ENCODE measurements at places on chromosomes 7 and 10. TPM values are rescaled to one million over a fixed set of nuclear protein-coding genes. Genes with fewer than 3 reads are reported as not detected.

Gene SPDYE8
- total RNA-seq: not detected

Gene TMEM72
- total RNA-seq: not detected

Gene CLRN3
- total RNA-seq: 0.33 TPM

Gene NOS3
- total RNA-seq: 5.4 TPM

Gene OR9A4
- 0.25 TPM for total RNA-seq

Gene TACR2
- not detected for total RNA-seq

Gene MBL2
- 222 TPM for total RNA-seq

Gene OR2A1
- total RNA-seq: not detected

- H3K4me3 ChIP-seq: no peak overlapping the region
- no peak overlapping the region for H3K27ac ChIP-seq
- no peak for DNase-seq
- no peaks in the 10 kb centered on the region for H3K27me3 ChIP-seq
- no peaks in the 10 kb centered on the region for H3K4me1 ChIP-seq
Measured at GRCh38 chr10:13189961-13190360, 28.6 kb downstream of the MCM10 start.

- H3K4me3 ChIP-seq: no peak overlapping the region
- no peaks in the 10 kb centered on the region for H3K27me3 ChIP-seq
- no peak for DNase-seq
Measured at GRCh38 chr7:50556247-50556991, 8.8 kb downstream of the DDC start.

DNA sequence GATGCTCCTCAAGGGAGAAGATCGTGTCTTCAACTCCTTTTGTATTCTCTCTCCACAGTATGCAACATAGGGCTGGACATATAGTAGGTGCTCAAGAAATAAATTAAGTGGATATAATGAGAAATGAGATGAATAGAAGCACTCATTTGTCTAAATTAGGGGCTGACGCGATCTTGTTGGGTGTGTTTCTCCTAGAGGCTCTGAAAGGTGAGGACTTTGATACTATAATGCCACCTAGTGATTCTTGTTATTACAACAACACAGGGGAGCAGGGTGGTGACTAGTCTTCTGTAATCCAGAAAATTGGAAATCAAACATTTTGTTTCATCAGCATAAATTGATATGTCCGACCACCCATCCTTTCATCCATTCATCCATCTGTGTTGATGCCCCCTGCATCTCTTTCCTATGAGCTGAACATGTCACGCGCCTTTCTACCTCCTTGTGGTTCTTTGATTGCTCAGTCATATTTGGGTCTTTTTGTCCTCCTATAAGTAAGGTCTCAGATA, 3.5 kb upstream of the CFAP58 start:
- H3K27ac ChIP-seq: peak overlapping the region; percentile 77
- no peaks in the 10 kb centered on the region for H3K27me3 ChIP-seq
- H3K4me1 ChIP-seq: peaks cover 18% of the 10 kb centered on the region

- no peaks in the 10 kb centered on the region for H3K4me1 ChIP-seq
- DNase-seq: no peak
- H3K4me3 ChIP-seq: no peak overlapping the region
- H3K27ac ChIP-seq: no peak overlapping the region
- H3K36me3 ChIP-seq: no peaks in the 10 kb centered on the region
Measured at GRCh38 chr10:51196508-51197175, 122.4 kb downstream of the PRKG1 start.

DNA sequence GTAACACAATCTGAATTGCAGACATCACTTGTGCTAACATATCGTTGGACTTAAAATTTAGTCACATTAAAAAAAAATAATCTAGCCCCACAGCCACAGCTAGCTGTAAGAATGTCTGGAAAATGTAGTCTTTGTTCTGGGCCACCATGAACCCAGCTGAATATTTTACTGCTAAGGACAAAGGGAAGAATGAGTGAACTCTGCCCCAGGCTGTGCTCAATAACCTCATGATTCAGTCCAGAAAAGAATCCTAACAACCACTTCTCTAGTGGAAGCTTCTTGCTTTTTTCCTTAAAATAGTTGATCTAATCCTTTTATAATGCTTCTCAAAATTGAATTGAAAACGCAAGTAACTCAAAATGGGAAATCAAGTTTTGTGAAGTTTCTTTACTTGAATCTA, 25.6 kb upstream of the SOSTDC1 start:
- H3K4me3 ChIP-seq: no peak overlapping the region
- H3K27me3 ChIP-seq: no peaks in the 10 kb centered on the region
- no peaks in the 10 kb centered on the region for H3K36me3 ChIP-seq
- H3K27ac ChIP-seq: no peak overlapping the region
- no peaks in the 10 kb centered on the region for H3K4me1 ChIP-seq

GRCh38 chr7:132516042-132516840, 60.0 kb downstream of the PLXNA4 start:
- no peak for DNase-seq
- H3K27me3 ChIP-seq: no peaks in the 10 kb centered on the region
- H3K36me3 ChIP-seq: no peaks in the 10 kb centered on the region
- no peak overlapping the region for H3K27ac ChIP-seq
- peaks cover under 1% of the 10 kb centered on the region for H3K4me1 ChIP-seq

DNA sequence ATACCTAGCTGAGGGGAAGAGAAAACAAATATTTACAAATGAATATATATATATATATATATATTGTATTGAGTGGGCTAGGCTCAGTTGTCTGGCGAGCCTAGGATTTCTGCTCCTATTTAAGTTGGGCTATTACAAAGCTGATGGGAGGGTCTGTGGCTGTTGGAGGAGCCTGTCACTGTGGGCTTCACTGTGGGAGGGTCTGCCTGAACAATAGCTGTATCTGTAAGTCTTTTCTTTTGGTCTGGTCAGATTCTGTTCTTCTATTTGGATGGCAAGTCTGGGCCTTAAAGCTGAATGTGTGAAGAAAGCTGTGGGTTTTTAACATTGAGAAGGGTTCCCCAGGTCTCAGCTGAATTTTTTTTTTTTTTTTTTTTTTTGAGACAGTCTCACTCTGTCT, 220.6 kb upstream of the LYZL1 start:
- no peaks in the 10 kb centered on the region for H3K36me3 ChIP-seq
- H3K27ac ChIP-seq: no peak overlapping the region
- no peak overlapping the region for H3K4me3 ChIP-seq
- DNase-seq: no peak
- H3K27me3 ChIP-seq: no peaks in the 10 kb centered on the region

DNA sequence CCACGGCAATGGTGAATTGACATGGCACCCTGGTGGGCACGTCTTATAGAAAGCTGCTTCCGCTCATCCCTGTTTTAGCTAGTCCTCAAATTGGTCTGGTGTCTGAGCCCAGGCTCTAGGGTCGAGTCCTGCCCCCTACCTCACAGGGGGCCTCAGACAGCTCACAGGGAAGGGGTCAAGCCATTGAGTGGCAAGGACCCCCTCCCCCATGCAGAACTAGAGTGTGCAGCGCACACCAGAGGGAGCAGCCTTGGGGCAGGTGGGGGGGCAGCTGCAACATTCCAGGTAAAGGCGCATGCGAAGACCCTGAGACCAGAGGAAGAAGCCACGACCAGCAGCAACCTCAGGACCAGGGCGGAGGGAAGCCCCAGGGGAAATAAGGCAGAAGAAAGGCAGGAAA, 240.4 kb upstream of the PPP2R2D start:
- H3K36me3 ChIP-seq: no peaks in the 10 kb centered on the region
- no peaks in the 10 kb centered on the region for H3K4me1 ChIP-seq
- no peak overlapping the region for H3K27ac ChIP-seq
- no peak for DNase-seq

GRCh38 chr10:12208460-12208859, 12.5 kb downstream of the CDC123 start:
- H3K27ac ChIP-seq: no peak overlapping the region
- no peaks in the 10 kb centered on the region for H3K4me1 ChIP-seq
- DNase-seq: no peak
- H3K36me3 ChIP-seq: peaks cover 11% of the 10 kb centered on the region
- no peak overlapping the region for H3K4me3 ChIP-seq

DNA sequence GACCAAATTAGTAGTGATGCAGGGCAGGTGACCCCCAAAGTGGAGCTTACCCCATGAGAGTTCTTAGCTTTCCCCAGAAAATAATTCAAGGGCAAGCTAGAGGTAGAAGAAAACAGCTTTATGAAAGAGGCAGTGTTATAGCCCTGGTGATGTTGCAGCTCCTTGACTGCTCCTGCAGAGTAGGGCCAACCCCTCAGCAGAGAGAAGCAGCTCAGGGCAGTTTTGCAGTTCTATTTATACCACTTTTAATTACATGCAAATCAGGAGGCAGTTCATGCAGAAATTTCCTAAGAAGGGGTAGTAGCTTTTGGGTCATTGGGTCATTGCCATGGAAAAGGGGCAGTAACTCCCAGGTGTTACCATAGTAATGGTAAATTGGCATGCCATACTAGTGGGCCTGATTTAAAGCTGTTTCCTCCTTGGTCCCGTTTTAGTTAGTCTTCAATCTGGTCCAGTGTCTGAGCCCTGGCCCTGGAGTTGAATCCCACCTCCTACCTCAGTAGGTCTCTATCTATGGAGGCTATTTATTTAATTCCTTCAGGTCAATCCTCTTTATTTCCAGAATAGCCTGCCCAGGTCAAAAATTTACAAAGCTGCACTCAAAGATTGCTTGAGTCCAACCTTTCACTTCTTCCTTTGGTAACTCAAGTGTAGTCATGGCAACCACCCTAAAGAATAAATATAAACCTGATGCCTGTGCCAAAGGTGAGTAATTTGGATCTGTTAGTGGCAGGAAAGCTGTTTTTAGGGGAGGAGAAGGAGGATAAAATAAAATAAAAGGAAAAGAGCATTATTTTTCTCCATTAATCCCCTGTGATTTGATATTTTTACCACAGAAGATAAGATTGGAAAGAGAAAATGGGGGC, 29.5 kb downstream of the PLXDC2 start:
- DNase-seq: no peak
- H3K27me3 ChIP-seq: no peaks in the 10 kb centered on the region
- H3K27ac ChIP-seq: no peak overlapping the region
- H3K4me1 ChIP-seq: no peaks in the 10 kb centered on the region
- H3K36me3 ChIP-seq: no peaks in the 10 kb centered on the region
- no peak overlapping the region for H3K4me3 ChIP-seq

- DNase-seq: no peak
- no peak overlapping the region for H3K27ac ChIP-seq
- H3K36me3 ChIP-seq: no peaks in the 10 kb centered on the region
Measured at GRCh38 chr10:47144525-47144924, 155.5 kb upstream of the GDF10 start.

DNA sequence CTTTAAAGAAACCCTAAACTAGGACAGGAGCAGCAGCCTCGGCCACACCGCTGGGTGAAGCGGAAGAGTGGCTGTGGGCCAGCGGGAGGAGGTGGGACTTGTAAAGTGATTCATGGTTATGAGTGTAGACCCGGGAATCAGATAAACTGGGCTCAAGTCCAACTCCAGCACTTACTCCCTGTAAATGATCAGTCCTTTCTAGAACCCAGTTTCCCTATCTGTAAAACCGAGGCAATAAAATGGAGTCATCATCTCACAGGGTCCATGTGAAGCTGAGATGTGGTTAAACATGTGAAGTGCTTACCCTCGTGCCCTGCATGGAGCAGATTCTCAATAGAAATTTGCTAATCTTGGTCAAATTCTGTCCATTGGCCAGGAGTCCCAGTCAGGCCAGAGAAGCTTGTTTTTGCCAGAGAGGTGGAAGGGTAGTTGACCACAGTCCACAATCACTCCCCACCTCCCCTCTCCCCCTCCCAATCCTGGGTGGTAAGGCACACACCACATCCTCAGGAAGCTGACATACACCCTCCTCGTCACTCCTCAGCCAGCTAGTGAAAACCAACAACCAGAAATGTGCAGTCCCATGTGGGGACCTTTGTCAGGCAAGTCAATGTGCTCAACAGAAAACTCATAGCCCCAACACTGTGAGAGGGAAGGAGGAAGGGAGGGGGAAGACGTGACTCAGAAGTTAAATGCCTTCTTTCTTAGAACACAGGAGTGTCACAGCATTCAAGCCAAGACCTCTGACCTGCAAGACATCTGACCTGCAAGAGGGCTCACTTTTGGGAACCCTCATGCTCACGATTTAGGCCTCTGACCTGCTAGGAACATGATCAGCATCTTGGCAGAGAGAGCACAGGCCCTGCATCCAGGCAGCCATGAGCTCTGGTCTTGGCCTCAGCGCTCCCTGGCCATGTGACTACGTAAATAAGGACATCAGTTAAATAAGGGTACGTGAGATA, 145.1 kb downstream of the PLXNA4 start:
- no peak overlapping the region for H3K4me3 ChIP-seq
- no peak overlapping the region for H3K27ac ChIP-seq
- H3K36me3 ChIP-seq: no peaks in the 10 kb centered on the region
- DNase-seq: no peak
- no peaks in the 10 kb centered on the region for H3K27me3 ChIP-seq
- H3K4me1 ChIP-seq: no peaks in the 10 kb centered on the region

DNA sequence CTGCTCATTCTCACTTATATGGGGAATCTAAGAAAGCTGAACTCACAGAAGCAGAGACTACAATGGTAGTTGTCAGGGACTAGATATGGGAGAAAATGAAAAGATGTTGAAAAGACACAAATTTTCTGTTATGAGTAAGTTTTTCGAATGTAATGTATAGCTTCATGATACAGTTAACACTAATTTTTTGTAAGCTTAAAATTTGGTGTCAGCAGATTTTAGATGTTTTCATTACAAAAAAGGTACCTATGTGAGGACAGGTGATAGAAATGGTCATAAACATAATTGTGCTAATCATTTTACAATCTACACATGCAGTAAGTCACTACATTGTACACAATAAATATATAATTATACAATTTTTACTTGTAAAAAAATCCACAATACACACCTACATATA, 286.6 kb downstream of the ZNF33B start:
- H3K4me3 ChIP-seq: no peak overlapping the region
- H3K36me3 ChIP-seq: no peaks in the 10 kb centered on the region
- H3K4me1 ChIP-seq: no peaks in the 10 kb centered on the region
- H3K27me3 ChIP-seq: no peaks in the 10 kb centered on the region
- DNase-seq: no peak

GRCh38 chr10:116587878-116588591, 2.7 kb upstream of the PNLIPRP1 start:
- H3K27me3 ChIP-seq: peaks cover 2% of the 10 kb centered on the region
- no peaks in the 10 kb centered on the region for H3K36me3 ChIP-seq
